ENCODE measurements at places on chromosomes 11 and 22.

- DNase-seq: no peak
Measured at GRCh38 chr11:72396041-72396440, 38.3 kb downstream of the CLPB start.

GRCh38 chr11:123751781-123752180, 2.5 kb downstream of the OR6X1 start:
- no peak for DNase-seq

GRCh38 chr11:20156280-20156875, 3.9 kb downstream of the DBX1 start:
- DNase-seq: no peak

GRCh38 chr11:77779935-77780334, 40.6 kb downstream of the RSF1 start:
- DNase-seq: no peak

DNA sequence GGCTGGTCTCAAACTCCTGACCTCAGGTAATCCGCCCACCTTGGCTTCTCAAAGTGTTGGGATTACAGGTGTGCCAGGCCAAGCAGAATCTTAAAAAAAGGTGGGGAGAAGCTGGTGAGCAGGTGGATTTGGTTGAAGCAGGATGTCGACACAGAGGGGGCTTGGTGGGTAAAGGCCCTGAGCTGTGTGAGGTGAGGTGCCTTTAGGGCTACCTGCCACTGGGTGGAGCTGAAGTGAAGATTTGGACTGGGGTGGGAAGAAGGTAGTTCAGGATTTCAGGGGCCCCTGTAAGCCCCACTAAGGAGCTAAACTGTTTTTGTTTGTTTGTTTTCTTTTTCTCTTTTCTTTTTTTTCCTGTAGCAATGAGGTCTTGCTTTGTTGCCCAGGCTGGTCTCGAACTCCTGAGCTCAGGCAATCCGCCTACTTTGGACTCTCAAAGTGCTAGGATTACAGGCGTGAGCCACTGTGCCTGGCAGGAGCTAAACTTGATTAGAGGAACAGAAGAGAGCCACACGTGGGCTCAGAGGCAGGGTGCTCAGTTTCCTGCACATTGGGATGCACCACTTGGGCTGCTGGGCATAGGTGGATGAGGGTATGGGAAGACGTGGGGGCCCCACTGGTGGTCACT, 6.0 kb downstream of the P2RX6 start:
- DNase-seq: no peak

GRCh38 chr11:12775955-12776354, 101.7 kb downstream of the TEAD1 start:
- DNase-seq: no peak

- DNase-seq: no peak
Measured at GRCh38 chr22:46273432-46274148, 5.8 kb downstream of the TTC38 start.

GRCh38 chr11:1796413-1797011, 32.8 kb upstream of the CTSD start:
- DNase-seq: no peak

- no peak for DNase-seq
Measured at GRCh38 chr11:21321530-21321929, 652.1 kb downstream of the NELL1 start.

DNA sequence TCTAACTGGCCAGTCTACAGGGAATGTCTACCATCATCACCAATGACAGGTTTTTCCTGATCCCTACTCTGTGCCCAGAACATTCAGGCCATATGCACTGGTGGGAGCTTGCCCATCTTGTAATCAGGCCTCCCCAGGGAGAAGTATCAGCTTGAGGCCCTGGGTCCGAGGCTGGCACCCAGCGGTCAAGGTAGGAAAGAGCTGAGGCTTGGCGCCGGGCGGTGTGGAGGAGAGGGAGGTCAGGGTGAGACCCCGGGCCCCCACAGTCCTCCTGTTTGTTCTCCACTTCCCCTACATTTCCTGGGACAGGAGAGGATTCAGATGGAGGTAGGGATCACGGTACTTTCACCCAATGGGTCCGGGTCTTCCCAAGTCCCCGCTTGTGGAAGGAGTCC, 15.5 kb downstream of the TSKU start:
- DNase-seq: no peak

DNA sequence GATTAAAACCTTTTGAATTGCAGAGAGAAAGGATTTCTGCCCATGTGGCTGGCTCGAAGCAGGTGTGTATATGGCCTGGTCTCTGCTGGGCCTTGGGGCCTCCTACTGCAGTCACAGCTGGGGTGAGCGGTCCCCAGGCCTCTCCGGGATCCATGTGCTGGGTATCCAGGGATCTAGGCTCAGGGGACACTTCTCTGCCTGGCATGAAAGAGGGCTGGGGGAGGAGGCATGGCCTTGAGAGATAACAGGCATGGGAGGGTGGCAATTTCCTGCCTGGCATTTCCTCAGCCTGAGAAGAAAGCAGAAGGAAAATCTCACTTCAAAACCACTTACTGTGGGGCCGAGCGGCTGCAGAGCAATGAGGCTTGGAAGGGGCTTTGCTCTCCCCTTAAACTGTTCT, 20.3 kb upstream of the PARVG start:
- DNase-seq: no peak

GRCh38 chr11:108902027-108902469, 237.2 kb downstream of the DDX10 start:
- DNase-seq: no peak

GRCh38 chr22:38469306-38469781, 1.4 kb downstream of the KDELR3 start:
- no peak for DNase-seq

- no peak for DNase-seq
Measured at GRCh38 chr22:23300476-23300875, 120.2 kb downstream of the BCR start.

DNA sequence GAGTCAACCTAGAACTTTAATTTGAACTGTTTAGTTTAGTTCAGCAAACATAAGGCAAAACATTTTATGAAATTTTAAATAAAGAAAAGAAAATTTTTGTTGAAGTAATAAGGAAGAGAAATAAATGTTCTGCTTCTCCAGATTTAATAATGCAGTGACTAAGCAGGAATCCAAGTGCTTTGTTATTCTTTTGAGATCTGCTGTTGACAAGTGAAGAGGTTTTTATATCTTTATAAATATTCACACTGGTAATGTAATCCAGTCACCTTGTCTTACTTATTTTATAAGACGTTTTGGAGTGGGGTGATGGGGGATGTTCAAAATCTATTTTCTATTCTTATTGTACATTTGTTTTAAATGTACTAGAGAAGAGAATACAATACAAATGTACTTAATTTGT, 725.9 kb upstream of the CCDC179 start:
- DNase-seq: no peak

- peak; percentile 88 for DNase-seq
Measured at GRCh38 chr22:37633625-37634416, 5.6 kb upstream of the SH3BP1 start.

- DNase-seq: no peak
Measured at GRCh38 chr11:121754598-121754997, 301.8 kb upstream of the SORL1-AS1 start.

DNA sequence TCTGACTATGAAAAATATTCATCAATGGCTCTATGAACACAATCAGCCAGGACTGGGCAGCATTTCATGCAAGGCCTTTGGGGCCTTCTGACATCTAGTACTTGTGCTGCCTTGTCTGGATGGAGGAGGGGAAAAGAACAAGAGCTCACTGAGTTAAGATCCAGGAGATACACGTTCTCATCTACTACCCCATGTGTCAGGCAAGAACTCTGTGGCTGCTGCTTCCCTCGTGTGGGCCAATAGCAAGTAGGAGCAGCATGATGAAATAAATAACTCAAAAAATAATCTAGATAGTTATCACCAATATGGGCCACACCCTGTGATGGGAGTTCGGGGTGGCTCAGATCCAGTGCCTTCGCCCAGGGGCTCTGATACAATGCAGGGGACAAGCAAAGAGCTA, 7.3 kb downstream of the KCNE3 start:
- DNase-seq: no peak

DNA sequence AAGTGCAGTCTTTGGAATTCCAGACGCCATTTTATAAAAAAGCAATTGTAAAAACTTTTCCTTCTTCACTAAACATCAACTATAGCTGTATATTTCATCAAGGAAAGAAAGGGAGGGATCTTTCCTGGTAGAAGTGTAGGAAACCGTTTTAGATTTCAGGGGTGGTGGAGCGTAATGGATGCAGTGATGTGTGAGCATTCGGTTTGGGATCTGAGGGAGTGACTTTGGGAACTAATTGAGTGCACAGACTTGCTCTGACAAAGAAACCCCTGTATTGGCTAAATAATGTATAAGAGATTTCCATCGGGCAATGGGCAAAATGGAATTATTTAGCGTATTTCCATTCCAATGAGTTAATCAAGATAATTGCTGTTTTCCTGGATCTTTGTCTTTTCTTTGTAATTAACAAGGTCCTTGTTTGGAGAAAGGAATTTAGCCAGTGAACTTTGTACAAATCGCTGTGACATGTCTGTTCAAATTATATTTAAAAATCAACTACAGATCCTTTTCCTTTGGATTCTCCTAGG, 125.0 kb upstream of the NARS2 start:
- DNase-seq: no peak

DNA sequence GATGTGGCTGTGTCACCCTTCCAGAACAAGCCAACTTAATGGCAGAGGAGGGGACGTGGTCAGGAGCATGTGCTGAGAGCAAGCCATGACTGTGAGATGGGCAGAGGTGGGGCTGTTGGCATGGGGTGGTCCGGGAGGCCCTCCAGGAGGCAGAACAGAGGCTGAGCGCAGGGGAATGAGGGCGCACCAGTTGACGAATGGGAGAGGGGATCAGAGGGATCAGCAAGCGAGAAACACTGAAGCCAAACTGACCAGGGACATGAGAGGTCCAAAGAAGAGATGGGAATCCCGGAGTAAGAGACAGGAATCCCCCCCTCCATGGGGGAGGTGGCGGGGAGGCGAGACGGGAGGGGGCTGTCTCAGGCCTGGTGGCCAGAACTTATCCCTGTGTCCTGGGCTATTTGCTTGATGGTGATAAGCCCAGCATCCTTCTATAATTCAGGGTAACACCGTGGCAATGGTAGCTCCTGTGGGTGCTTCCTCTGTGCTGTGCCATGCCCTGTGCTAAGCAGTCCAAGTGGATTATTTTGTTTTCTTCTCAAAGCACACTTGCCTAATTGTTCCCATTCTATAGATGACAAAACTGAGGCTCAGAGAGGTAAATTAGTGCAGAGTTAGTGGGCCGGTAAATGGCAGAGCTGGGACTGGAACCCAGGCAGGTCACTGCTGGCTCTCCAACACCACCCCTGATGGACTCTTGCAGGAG, 83.4 kb upstream of the SHISAL1 start:
- peak; percentile 46 for DNase-seq

DNA sequence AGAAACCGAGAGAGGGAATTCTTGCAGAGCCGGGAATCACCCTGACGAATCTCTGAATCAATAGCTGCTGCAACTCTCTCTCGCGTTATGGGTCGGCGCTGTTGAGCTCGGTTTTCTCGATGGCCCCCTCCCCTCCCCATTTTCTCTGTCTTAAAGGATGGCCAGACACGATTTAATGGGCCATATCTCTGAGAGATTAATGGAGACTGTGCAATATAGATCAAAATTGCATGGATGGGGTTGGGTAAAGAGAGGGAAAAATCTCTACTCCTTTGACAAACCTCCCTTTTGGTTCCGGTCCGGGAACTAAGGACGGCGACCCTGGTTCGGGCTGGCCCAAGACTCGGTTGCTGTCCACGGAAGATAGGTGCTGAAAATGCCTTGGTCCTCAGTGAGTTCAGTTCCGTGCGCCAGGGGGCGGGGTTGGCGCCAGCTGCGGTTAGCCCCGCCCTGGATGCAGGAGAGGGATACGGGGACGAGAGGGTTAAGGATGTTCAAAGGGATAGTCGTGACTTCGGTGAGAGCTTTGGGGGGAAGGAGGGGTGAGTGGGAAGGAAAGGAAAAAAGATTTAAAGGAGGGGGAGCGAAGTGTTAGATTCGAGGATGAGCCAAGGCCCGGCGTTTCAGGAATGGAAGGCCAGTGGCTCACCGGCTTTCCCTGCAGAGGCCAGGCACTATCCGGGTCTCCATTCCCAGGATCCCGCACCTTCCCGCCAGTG, 103.6 kb upstream of the HSD17B12 start:
- DNase-seq: no peak

DNA sequence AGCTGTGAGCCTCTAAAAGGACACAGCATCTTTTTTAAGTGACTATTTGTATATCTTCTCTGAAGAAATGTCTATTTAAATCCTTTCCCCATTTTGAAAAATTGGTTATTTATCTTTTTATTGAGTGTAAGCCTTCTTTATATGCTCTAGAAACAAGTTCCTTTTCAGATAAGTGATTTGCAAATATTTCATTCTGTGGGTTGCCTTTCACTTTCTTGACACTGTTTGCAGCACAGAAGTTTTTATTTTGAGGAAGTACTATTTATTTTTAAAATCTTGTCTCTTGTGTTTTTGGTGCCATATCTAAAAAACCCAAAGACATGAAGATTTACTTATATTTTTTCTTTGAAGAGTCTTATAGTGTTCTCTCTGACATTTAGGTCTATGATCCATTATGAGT, 40.1 kb upstream of the LYVE1 start:
- DNase-seq: no peak

- no peak for DNase-seq
Measured at GRCh38 chr11:67337257-67337656, 16.1 kb downstream of the POLD4 start.

DNA sequence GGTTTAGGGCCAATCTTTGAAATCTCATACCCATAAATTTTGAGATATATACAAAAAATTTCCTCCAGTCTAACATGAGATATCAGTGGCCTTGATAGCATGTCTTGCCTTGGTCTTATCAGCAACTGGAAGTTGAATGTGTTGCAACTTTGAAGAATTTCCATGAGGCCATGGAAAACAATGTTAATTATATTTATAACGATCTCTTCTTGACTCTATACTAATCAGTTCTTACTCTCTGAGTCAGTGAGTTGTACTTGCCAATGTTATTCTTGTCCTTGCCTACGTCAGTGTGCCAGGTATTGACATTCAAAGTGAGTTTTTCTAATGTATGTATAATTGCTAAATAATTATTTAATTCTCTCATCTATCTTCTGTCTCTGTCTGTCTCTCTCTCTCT, 535.1 kb downstream of the KCNA4 start:
- no peak for DNase-seq

DNA sequence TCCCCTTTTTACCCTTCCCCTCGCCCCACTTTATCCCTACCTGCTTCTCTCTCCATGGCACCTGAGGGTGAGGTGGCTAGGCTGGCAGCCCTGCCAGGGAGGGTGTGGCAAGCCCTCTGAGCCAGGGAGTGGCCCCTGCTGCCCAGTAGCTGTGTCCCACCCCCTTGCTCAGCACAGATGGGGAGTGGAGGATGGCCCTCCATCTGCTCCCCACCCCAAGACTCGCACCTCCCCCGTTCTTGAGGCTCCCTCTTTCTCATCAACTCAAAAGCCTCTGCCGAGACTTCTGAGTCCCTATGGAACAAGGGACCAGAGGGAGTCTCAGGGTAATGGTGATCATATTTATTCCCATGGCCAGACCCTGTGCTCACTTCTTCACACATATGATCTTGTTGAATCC, 1.7 kb downstream of the TMEM151A start:
- DNase-seq: no peak
